Esophagus squamous epithelium (tissue), 5 donors: ENCODE measurements at places on chromosomes 6 and 20.

DNA sequence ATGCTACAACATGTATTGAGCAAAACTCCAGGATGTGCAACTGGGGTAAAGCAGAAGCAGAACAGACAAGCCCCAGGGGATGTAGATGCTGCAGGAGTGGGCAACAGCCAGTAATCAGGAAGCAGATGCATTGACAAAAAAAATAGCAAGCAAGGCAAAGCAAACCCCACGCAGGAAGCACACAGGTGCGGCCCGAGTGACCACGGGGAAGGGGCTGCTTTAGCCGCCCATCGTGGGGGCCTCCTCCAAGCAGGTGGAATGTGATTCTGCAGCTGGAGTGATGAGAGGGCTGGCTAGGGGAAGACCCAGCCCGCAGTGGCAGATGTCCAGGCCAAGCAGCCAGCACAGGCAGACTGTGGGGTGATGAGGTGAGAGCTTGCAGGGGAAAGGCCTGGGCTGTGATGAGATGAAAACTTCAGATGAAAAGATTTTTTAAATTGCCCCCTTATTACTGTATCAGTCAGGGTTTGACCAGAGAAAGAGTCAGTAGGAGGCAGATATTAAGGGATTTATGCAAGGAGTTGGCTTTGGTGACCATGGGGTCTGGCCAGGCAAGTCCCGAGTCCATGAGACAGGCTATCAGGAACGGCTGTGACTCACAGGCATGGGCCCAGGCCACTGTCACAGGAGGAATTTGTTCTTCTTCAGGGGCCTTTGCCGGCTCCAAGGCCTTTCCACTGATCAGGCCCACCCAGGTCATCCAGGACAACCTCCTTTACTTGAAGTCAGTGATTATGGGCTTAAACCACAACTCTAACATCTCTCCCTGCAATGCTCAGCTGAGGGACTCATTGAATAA lies 207.6 kb downstream of the ANKRD60 start:
- H3K36me3 ChIP-seq = no peaks in the 10 kb centered on the region
- DNase-seq = no peak
- H3K27me3 ChIP-seq = peaks cover 6% of the 10 kb centered on the region
- H3K4me1 ChIP-seq = peaks cover 14% of the 10 kb centered on the region
- no peak overlapping the region for H3K27ac ChIP-seq
- no peak overlapping the region for H3K4me3 ChIP-seq

DNA sequence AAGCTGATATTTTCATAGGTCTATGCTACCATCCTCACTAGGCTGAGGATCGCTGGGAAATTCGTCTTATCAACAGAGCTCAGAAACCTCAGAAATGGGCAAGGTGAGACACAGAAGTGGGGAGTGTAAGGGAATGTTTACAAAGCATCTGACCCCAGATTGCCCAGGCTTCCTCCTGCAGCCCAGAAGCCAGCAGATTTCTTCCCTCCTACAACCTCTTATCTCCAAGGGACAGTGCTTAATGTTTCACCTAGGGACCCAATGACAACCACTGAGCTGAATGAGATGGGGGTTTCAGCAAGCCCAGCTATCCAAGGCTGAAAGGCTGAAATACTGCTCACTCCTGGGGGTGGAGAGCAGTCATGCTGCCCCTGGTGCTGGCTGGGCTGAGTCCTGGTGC lies 52.4 kb upstream of the TBC1D7 start:
- peaks cover 30% of the 10 kb centered on the region for H3K4me1 ChIP-seq
- H3K27me3 ChIP-seq = no peaks in the 10 kb centered on the region
- DNase-seq = no peak
- no peaks in the 10 kb centered on the region for H3K36me3 ChIP-seq
- H3K27ac ChIP-seq = peak overlapping the region; percentile 34
- H3K4me3 ChIP-seq = no peak overlapping the region

DNA sequence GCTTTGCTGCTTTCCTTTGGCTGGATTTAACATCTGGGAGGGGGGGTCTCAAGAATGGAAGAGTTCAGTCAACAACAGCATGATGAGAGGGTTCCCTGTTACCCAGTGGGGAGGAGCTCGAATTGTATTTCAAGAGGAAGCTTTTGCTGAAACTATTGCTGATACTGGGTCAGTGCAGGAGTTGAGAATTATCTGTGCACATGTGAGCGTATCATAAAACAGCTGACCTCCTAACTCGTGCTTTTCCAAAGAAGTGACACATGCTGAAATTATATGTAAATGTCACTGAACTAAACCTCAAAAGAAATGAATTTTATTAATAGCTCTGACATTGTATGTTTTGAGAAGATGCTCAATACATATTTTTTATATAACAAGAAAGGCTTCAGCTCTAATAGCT lies 96.3 kb downstream of the PHF3 start:
- no peaks in the 10 kb centered on the region for H3K4me1 ChIP-seq
- no peak overlapping the region for H3K4me3 ChIP-seq
- no peaks in the 10 kb centered on the region for H3K27me3 ChIP-seq
- DNase-seq = no peak
- H3K36me3 ChIP-seq = no peaks in the 10 kb centered on the region
- H3K27ac ChIP-seq = no peak overlapping the region

DNA sequence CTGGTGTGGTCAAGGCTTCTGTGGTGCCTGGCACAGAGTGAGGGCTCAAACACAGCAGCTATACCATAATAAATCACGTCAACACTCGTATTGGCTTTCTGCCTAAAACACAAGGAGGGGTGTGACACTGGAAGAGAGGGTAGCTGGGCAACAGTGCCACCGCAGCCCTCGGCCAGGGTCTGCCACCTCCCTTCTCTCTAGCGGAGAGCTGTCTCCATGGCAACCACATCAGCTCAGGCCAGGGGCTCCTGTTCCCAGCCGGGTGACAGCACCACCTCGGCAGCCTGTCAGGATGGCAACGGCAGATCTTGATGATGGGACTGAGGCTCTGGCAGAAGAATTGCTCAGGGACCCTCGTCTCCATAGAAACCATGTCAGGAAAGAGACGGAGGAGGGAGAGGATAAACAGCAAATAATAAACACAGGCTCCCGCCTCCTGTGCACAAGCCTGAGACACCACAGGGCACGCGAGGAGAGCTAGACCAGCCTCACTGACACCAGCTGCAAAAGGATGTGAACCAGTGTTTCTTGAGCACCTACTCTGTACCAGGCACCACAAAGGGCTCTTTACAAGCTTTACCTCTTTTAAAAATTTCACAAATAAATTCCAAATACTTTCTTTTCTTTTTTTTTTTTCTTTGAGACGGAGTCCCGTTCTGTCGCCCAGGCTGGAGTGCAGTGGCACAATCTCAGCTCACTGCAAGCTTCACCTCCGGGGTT lies 50.4 kb upstream of the TLDC2 start:
- no peak for DNase-seq
- H3K36me3 ChIP-seq = peaks cover 10% of the 10 kb centered on the region
- H3K4me3 ChIP-seq = no peak overlapping the region
- H3K4me1 ChIP-seq = peaks cover 6% of the 10 kb centered on the region
- no peaks in the 10 kb centered on the region for H3K27me3 ChIP-seq

- H3K4me3 ChIP-seq = no peak overlapping the region
- H3K36me3 ChIP-seq = no peaks in the 10 kb centered on the region
- no peaks in the 10 kb centered on the region for H3K27me3 ChIP-seq
- no peak for DNase-seq
- no peak overlapping the region for H3K27ac ChIP-seq
These were observed 587.5 kb downstream of the CD109 start for GRCh38 chr6:74283532-74283931.

DNA sequence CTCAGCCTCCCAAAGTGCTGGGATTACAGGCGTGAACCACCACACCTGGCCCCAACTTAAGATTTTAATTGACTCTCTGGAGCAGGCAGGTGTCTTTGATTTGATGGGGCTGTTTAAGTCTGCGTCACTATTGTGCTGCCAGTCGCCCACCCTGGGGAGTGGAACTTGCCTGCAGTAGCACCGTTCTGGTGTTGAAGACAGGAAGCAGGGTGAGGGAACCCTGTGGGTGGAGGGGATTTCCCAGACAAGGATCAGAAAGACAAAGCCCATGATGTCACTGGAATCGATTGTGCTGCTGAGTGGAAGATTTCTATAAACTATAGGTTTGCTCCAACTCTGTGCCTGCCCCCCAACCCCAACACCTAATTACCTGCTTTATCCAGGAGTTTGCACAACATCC lies 11.0 kb downstream of the ALDH8A1 start:
- no peak for DNase-seq
- no peaks in the 10 kb centered on the region for H3K27me3 ChIP-seq
- no peaks in the 10 kb centered on the region for H3K4me1 ChIP-seq

DNA sequence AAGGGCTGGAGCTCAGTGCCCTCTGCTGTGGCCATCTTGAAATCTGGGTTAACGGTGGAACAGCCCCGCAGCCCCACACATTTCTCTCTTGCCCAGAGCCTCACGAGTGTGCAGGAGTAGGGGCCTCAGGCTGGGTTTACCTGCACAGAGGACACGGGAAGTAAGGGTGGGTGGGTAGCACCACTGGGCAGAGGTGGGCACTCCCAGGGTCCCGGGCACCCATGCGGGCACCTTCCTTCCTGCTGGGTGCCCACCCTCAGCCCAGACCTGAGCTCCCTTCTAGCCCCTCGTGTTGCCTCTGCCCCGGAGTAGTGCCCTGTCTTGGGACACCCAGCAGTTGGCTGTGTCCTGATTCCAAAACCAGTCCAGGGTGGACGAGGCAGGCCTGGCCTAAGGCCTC lies 11.2 kb downstream of the COL9A3 start:
- DNase-seq = no peak
- no peak overlapping the region for H3K4me3 ChIP-seq
- no peaks in the 10 kb centered on the region for H3K27me3 ChIP-seq
- peaks cover 29% of the 10 kb centered on the region for H3K4me1 ChIP-seq

GRCh38 chr6:159979136-159979874 lies 10.4 kb downstream of the IGF2R start:
- H3K36me3 ChIP-seq = no peaks in the 10 kb centered on the region
- DNase-seq = no peak
- peak overlapping the region; percentile 84 for H3K27ac ChIP-seq
- no peaks in the 10 kb centered on the region for H3K27me3 ChIP-seq
- no peak overlapping the region for H3K4me3 ChIP-seq

DNA sequence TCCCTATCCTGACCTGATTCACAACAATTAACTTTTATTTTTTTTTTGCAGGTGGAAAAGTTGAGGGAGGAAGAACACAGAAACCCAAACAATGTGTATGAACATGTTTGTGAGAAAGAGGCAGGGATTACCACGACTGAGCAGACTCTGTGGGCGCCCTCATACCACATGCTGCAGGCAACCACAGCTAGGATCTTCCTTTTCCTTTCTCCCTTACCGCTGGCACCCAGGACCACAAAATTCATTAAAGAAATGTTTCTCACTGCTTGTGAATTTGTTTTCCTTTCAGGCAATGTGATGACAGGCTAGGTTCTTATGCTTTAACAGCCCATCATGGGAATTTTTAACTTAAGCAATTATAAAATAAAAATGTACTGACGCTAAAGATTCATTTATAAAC lies 287.1 kb downstream of the GMDS start:
- no peak overlapping the region for H3K27ac ChIP-seq
- H3K27me3 ChIP-seq = no peaks in the 10 kb centered on the region
- no peak for DNase-seq
- no peaks in the 10 kb centered on the region for H3K4me1 ChIP-seq
- no peaks in the 10 kb centered on the region for H3K36me3 ChIP-seq

DNA sequence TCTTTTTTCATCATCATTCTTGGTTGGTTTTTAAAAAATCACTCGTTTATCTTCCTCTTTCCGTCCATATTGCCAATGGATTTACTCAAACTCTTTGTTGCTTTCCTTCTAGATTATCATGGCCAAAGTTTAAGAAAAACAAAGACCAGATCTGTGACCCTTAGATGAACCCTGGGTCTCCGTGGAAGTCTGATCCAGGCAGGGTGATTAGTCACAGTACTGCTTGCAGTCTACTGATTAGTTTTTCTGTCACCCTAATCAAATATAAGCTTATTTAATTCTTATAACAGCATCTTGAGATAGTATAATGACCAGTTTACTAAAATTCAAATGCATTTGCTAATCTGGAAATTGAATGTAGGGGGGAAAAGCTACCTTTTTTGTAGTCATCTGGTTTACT lies 6.0 kb upstream of the SMIM28 start:
- no peak overlapping the region for H3K4me3 ChIP-seq
- H3K36me3 ChIP-seq = no peaks in the 10 kb centered on the region
- no peaks in the 10 kb centered on the region for H3K4me1 ChIP-seq
- H3K27ac ChIP-seq = no peak overlapping the region
- H3K27me3 ChIP-seq = no peaks in the 10 kb centered on the region
- no peak for DNase-seq

- H3K27me3 ChIP-seq = no peaks in the 10 kb centered on the region
- H3K36me3 ChIP-seq = no peaks in the 10 kb centered on the region
- peaks cover 45% of the 10 kb centered on the region for H3K4me1 ChIP-seq
- H3K27ac ChIP-seq = peak overlapping the region; percentile 73
These were observed 51.7 kb downstream of the CNKSR3 start for GRCh38 chr6:154458565-154459470.

DNA sequence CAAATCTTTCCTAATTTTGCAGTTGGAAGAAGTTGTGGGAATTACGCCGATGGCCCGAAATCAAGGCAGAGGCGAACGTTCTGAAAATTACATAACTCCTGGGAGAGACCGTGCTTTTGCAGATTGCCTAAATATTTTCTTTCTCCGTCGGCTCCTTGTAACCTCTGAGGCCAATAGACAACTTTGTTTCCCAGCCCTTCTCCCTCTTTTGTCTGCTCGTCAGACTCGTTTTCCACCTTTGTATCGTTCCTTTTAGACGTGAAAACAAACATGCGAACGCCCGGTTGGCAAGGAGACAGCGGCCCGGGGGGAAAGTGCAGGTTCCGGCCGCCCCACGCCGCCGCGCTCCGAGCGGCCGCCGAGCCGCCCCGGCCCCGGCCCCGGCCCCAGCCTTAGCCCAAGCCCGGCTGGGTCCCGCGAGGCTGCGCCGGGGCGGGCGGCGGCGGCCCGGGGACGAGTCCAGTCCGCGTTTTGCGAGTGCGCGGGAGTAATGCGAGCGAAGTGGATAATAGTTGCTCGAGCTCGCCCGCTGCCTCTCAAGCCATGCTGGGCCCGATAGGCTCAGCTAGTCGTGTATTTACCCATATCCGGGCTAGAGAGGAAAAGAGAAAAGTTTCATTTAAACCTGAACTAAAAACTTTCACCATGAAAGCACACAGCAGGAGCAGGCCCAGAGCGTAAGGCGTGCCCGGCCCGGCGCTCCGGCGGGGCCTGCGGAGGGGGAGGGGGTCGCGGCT lies at the start of gene ARID1B:
TSS of gene ARID1B (plus strand) at position 539 of the 737 bp plus-strand sequence. CDS start 303 bp downstream, outside the sequence.
- H3K27ac ChIP-seq = peak within 1 kb of the TSS; percentile 99
- H3K4me1 ChIP-seq = peaks cover 42% of the 10 kb centered on the region
- no peaks in the 10 kb centered on the region for H3K36me3 ChIP-seq
- peak; percentile 35 for DNase-seq
- H3K27me3 ChIP-seq = no peaks in the 10 kb centered on the region

DNA sequence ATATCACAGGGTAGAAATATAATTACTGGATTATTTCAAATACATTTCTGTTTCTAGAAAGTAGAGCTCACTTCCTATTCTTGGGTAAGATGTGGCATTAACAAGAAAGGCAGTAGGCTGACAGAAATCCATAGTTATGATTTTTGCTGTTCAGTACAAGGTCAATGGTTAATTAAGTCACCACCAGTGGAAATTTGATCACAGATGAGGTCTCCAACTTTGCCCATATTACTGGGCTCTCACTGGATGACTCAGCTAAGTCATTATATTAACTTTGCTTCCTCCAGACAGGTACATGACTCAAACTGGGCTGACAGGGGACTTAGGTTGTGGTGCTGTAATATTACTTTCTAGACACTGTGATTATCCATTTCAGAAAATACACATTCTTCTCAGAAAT lies 212.4 kb downstream of the GRIK2 start:
- no peaks in the 10 kb centered on the region for H3K27me3 ChIP-seq
- no peak for DNase-seq
- H3K27ac ChIP-seq = no peak overlapping the region
- no peaks in the 10 kb centered on the region for H3K4me1 ChIP-seq
- H3K4me3 ChIP-seq = no peak overlapping the region
